PC-3 (cell line): ENCODE measurements at places on chromosomes 6 and 20. TPM values are rescaled to one million over a fixed set of nuclear protein-coding genes. Genes with fewer than 3 reads are reported as not detected.

SPDEF gene
- 190 and 205 TPM in 2 replicates for total RNA-seq

TCP11 gene
- 1.3 and 1.7 TPM in 2 replicates for total RNA-seq

DNA sequence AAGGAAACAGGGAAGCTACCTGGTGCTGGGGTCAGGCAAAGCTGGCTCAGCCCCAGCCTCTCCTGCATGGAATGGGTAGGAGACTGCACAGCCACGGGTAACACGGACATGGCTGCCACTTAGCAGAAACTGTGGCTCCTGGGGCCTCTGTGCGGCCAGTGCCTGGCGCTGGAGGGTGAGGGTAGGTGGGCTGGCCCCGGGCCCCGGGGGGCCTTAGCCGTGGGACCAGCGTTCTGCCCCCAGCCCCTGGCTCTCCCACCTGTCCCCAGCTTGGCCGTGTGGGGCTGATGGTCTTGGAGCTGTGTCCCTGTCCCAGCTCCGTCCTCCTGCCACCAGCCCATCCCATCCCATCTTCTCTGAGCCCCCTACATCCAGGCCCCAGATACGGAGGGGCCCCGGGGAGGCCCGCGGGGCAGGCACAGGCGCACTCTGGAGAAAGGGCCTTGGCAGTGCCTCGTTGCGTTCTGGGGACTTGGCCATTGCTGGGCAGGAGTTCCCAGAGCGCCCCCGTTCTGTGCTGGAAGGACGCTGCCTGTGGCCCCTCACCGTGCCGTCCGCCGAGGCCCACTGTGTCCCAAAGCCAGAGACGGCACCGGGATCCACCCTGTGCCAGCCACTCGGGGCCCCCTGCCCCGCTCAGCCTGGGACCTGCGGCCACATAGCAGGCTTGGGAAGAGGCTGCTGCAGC is 12.2 kb downstream of the CHRNA4 start:
- no peak for DNase-seq

GRCh38 chr20:22579711-22580697 is 4.4 kb downstream of the FOXA2 start:
- DNase-seq = no peak

DNA sequence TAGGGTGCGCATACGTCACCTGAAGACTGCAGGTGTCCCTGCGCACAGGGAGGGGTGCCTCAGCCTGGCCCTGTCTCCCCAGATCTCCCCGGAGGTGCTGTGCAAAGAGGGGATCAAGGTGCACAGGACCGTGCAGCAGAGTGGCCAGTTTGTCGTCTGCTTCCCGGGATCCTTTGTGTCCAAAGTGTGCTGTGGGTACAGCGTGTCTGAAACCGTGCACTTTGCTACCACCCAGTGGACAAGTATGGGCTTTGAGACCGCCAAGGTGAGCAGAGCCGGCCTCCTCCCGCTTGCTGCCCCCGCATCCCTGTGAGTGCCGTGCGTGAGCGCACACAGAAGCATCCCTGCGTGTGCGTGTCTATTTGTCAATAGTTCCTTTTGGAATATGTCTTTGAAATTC is 150.7 kb downstream of the DTNBP1 start:
- DNase-seq = peak; percentile 18

- DNase-seq = peak; percentile 67
These were observed 12.0 kb downstream of the SLC12A5 start for GRCh38 chr20:46040902-46041535.

DNA sequence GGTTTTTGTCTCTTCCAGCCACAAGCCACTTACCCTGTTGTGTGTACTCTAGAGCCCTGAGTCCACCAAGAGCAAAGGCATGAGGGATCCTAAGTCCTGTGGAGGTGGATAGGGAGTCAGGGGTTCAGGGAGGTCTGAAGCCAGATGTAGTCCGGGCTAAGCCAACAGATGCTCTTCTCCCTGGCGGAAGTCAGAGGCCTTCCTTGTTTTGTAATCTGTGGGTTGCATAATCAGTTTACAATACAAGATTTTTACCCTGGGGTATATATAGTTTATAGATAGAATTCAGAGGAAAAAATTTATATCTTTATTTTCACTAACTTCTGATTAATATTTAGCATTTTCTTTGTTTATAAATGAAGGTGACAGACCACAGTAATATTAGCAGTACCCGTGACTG is 9.2 kb downstream of the LAMP5 start:
- DNase-seq = no peak

DNA sequence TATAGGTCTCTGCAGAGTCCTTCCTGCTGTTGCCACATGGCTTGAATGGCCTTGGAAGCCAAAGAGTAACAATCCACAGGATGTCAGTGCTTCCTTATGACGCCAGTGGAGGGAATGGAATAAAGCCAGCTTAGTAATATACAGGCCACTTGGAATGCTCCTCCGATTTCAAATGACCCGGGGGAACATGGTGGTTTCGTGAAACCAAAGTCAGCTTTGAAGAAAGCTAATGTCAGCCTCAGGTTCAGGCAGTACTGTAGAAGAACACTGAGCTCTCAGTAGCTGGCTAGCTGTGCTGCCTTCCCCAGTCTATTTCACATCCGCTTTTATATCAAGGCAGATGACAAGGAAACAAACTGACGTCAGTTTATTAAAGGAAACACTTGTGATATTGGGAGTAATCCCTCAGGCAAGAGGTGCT is 189.1 kb downstream of the DTNBP1 start:
- DNase-seq = peak; percentile 24
